Germinal center (tissue), 1 donor: ENCODE measurements at places on chromosomes 6 and 20.
A peak's percentile ranks its signal among the peaks of the same experiment; 100 is the strongest.

GRCh38 chr20:38499366-38499765 is 26.7 kb downstream of the RALGAPB start:
- DNase-seq: no peak

GRCh38 chr6:169386411-169387057 is 132.9 kb upstream of the THBS2 start:
- DNase-seq: no peak

- DNase-seq: no peak
These were observed 152.8 kb upstream of the SLC35B3 start for GRCh38 chr6:8588176-8588575.

DNA sequence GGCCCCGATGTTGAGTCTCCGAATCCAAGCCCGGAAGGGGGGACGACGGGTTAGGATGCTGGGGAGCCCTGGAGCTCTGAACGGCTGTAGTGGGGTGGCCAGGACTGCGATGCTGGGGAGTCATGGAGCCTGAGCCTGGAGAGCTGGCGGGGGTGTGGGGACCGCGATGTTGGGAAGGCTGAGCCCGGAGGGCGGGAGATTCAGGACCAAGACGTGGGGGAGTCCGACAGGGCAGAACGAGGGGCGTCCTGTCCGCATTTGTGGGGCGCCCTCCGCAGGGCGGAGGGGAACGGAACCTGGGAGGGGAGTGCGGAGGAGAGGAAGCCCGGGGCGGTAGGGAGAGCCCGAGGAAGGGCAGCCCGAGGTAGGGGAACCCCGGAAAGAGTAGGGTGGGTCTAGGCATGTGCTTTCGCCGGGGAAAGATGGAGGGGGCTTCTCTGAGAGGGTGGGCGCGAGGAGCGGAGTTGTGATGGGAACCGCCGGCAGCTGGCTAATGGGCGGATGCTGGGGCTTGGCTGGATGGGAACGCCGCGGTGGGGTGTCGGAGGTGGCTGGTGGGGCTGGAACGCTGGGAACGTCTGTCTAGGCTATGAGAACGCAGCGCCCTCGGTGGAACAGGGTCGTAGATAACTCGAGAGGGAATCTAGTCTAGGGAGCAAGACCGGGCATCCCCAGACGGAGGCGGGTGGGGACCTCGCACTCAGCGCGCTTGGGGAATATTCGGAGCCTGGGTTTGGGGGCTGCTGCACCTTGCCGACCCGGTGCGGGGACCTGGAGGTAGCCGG is 684 bp downstream of the PAQR8 start:
- DNase-seq: peak; percentile 59

GRCh38 chr6:76422511-76423213 is 350.2 kb upstream of the IMPG1 start:
- DNase-seq: no peak

DNA sequence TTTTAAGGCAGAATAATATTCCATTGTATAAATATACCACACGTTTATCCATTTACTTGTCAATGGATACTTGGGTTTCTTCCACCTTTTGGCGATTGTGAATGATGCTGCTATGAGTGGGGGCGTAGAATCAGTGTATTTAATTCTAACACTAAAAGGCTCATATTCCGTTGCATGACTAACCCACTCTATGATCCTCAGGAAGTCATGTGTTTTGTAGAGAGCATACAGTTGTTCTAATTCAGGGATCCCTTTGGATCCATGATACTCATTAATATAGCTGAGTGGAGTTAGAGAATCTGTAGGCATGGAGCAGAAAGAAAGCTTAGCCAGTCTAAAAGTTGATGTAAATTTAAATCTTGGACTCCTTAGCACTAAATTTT is 74.2 kb upstream of the TMEM170B start:
- DNase-seq: no peak

DNA sequence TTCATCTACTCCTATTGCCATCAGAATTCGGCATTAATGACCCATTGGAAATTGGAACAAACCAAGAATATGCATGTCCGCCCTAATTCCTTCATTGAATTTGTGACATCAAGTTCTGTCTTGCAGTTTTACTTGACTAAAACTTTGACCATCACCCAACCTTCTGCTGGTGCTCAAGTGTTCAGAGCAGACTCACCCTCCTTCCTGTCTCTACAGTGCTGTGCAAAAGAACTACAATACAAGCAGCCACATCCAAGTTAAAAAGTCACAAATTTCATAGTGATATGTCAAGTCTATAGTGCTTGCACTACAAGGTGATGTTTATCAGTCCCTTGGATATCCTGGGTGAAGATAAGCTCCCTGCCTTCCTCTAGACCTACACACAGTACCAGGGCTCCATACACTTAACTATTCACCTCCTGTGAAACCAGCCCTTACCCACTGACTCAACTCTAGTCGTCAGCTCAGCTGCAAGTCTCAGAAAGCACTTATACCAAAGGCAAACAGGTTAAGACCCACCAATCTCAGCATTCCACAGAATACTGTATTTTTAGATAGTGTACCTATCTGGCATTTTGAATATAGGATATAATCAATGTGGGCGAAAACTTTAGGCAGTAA is 23.6 kb downstream of the SNX5 start:
- no peak for DNase-seq

DNA sequence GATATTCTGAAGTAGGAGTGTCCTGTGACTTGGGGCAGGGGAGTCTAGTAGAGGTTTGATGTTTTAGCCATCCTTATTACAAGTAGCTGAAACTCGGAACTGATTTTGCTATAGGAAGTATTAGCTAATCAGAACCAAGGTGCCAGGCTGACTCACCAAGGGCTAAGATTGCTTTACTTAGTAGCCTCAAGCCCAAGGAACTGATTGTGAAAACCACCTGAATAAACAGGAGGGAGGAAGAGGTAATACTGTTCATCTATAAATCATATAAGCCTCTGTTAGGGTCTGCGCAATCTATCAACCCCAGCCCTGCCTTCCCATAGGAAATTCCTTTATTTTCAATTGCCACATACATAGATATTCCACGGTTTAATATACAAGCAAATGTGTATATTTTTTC is 54.4 kb downstream of the GNAS start:
- no peak for DNase-seq

GRCh38 chr6:124961777-124962638 is at the start of gene RNF217:
RNF217 (plus strand) TSS chr6:124962437; CDS start chr6:124962545, 108 bp downstream.
- peak; percentile 5 for DNase-seq
